ENCODE measurements at places on chromosomes 3 and 15. TPM values are rescaled to one million over a fixed set of nuclear protein-coding genes. Genes with fewer than 3 reads are reported as not detected.
A peak's percentile ranks its signal among the peaks of the same experiment; 100 is the strongest.

DNA sequence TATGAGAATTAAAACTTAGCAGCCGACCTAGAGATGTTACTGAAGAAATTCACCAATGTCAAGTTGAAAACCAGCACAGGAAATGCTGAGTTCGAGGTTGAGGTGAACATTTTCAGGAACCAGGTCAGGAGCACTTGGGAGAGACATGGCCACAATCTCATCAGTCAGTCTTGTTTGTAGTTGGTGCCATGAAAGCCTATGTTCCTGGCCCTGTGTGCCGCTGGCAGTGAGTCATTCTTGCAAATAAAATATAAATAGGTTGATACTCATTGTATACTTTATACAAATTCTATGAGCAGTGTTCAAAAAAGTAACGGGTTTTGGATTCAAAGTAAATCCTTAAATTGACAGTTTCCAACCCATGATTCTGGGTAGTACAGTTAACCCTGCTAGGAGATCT lies 1.5 kb upstream of the FSIP1 start:
- peak; percentile 64 for DNase-seq

DNA sequence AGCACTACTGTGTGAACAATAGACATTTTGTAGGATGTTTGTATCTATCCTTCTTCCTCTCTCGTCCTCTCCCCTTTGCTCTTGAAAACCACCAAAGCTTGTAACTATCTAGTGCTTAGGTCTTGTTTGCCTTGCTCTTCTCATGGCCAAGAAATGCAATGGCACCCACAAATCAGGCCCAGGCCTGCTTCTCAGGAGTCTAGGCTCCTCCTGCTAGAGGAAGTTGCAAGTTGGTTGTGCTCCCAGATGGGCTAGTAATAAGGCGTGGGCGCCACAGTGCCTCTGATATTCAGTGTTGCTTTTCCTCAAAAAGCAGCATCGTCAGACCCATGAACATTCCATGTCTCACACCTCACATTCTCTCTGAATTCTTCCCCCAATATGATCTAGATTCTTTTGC lies 28.7 kb downstream of the ZNF385D start:
- no peak for DNase-seq

DNA sequence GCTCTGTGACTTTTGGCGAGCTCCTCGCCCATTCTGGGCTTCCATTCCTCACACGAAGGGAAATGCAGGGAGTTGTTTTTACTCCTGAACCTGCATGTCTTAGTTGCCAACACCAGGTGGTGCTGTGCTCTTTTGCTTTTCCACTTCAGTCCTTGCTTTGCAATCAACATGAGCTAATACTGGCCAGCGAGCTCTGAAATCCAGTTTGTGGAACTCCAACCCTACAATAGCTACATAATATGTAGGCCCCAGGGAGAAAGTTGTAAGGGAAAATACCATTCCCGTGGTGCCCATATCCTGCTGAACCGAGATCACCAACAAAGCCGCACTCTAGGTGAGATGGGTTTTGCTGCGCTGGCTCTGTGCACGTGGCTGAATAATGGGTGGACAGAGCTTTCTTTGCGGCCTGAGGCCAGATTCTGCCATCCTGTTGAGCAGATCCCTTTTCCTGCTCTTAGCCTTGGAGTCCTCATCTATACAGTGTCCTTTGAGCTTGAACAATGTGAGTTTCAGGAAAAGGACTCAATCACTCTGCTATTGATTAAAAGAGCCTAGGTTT lies 25.0 kb downstream of the LSM3 start:
- peak; percentile 72 for DNase-seq

DNA sequence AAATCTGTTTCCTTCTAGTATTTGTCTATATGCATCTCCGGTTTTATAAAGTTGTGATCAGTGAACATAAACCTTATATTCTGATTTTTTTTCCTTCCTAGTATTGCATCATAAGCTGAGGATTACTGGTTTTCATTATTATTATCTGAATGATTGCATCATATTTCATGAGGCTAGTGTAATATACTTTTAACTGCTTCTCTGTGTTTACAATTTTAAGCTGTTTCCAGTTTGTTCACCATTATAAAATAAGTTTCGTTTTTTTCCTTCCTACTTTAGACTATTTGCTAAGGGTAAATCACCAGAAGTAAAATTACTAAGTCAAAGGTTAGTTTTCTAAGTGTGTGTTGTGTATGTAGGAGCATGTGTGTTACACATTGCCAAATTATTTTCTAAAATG lies 20.2 kb downstream of the SEMA6D start:
- no peak for DNase-seq

DNA sequence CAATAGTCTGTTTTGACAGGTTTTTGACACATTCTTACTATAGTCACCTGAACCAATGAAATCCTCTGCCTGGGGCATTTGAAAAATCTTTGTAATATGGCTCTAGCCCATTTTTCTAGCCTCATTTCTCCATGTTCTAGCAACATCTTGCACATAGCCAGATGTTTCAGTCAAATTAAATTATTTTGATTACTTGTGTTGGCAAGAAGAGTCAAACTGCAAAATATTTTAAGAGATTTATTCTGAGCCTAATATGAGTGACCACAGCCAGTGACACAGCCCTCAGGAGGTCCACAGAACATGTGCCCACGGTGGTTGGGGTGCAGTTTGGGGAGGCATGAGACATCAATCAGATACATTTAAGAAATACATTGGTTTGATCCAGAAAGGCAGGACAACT lies 6.9 kb downstream of the IFT122 start:
- no peak for DNase-seq

The EBLN2 gene
- 7.3 TPM for total RNA-seq

The SOX14 gene
- not detected for total RNA-seq

The THBS1 gene
- total RNA-seq = 8,883 TPM

The HCLS1 gene
- total RNA-seq = 68.5 TPM

The IL16 gene
- total RNA-seq = 2.1 TPM

The C3orf85 gene
- not detected for total RNA-seq

Measured in endothelial cell of umbilical vein (primary cell).